ENCODE measurements at places on chromosomes 4 and X. TPM values are rescaled to one million over a fixed set of nuclear protein-coding genes. Genes with fewer than 3 reads are reported as not detected.

AFAP1 gene
- 120 TPM for total RNA-seq

RS1 gene
- not detected for total RNA-seq

ATP11C gene
- total RNA-seq, result 25.1 TPM

PORCN gene
- total RNA-seq, result 9.0 TPM

GABRB1 gene
- total RNA-seq, result not detected

TBL1X gene
- 40.5 TPM for total RNA-seq

CEP135 gene
- total RNA-seq, result 4.5 TPM

VEGFC gene
- 344 TPM for total RNA-seq

RBM47 gene
- total RNA-seq, result 1.0 TPM

FHIP1A gene
- 0.47 TPM for total RNA-seq

COX7B2 gene
- total RNA-seq, result not detected

ALB gene
- total RNA-seq, result not detected

GPR173 gene
- total RNA-seq, result 2.8 TPM

MAPK10 gene
- total RNA-seq, result 2.0 TPM

NHSL2 gene
- total RNA-seq, result 0.46 TPM

SRPX gene
- 45.2 TPM for total RNA-seq
